Right hindlimb (tissue), 1 donor: ENCODE measurements at places on chromosomes 6 and 20.

GRCh38 chr6:16956361-16956760 is 145.5 kb upstream of the STMND1 start:
- no peak for DNase-seq

GRCh38 chr6:116169880-116170279 is 43.9 kb upstream of the COL10A1 start:
- DNase-seq, result no peak

DNA sequence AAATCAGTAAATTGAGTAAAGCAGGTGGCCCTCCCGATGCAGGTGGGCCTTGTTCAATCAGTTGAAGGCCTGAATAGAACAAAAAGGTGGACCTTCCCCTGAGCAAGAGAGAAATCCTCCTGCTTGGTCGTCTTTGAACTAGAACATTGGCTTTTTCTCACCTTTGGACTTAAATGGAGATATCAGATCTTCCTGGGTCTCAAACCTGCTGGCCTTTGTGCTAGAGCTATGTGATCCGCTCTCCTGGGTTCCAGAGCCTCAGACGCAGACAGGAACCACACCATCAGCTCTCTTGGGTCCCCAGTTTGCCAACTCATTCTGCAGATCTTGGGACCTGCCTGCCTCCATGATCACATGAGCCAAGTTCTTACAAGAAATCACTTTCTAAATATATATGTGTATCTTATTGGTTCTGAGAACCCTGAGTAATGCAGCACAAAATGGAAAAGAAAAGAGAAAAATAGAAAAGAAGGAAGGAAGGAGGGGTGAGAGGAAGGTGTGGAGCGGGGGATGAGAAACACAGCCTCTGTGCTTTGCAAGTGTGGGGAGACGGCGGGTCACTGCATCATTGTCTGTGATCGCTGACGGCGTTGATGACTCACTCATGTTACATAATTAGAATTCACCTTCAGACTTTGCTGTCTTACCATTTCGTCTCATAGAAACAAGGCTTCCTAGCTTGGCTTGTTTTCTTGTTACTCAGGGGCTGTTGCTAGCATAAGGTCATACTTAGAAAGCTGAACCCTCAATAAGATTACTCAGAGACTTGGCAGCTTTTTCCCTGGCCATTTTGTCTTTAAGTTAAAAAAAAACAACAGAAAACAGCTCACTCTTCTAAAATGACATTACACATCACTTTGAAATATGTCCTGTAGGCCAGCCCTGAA is 85.7 kb upstream of the NEDD9 start:
- DNase-seq, result peak; percentile 76

- DNase-seq, result no peak
Measured at GRCh38 chr20:57614490-57615444, 5.5 kb downstream of the ZBP1 start.

GRCh38 chr20:51310216-51310615 is 232.3 kb downstream of the NFATC2 start:
- no peak for DNase-seq

DNA sequence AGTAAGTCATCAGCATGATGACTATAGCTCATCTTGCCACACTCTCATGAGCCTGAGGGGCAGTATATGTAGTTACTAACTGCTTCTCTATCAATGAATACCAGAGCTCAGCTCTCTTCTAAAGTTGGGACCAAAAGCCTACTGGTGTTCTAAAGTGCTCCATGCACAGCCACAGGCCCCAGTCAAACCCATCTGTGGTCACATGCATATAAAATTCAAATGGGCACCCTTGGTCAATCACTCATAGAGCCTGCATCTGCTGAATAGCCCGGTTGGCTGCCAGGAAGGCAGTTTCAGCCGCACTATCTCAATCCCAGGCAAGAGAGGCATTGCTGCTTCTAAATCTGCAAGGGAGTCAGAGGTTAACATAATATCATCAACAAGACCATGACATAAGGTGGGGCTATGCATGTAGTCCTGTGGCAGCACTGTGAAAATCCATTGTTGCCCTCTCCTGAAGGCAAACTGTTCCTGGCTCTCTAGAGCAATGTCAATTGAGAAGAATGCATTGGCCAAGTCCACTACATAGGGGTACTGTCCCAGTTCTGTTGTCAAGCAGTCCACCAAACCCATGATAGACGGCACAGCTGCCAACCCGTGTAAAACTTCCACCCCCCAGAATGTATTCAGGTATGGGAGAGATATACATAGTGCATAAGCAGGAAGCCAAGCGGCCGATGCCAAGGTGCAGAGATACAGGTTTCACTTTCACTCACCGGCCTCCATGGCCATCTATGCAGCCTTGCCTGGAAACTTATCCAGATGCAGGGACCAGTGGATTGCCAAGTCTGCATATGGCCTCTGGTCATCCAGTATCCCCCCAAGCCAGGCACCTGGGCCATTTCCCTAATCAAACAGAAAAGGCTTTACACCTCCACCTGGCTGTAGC is 76.2 kb downstream of the ALDH8A1 start:
- DNase-seq, result no peak

DNA sequence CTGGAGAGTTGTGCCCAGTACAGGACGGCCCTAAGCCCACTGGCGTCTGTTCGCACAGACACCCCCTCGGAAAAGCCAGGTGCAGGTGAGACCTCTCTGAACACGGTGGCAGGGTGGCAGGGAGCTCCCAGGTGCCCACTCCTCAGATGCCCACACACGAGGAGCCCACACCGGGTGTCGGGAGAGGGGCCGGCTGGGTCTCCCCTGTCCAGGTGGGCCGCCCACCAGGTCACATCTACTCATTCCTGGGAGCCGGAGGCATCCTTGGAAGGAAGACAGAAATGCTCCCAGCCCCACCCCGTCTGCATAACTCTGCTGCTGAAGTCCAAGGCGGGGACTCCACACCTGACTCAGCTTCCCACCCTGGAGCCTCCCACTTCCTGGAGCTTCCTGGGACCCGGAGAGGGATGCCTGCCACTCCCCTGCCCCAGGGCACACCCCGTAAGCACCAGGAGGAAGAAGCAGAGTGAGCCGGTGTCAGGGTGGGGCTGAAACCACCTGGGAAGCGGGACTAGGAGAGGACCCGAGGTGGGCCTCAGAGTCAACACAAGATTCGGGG is 2.5 kb downstream of the SRMS start:
- no peak for DNase-seq

- DNase-seq, result peak; percentile 36
Measured at GRCh38 chr6:151103266-151103665, 136.5 kb upstream of the AKAP12 start.

DNA sequence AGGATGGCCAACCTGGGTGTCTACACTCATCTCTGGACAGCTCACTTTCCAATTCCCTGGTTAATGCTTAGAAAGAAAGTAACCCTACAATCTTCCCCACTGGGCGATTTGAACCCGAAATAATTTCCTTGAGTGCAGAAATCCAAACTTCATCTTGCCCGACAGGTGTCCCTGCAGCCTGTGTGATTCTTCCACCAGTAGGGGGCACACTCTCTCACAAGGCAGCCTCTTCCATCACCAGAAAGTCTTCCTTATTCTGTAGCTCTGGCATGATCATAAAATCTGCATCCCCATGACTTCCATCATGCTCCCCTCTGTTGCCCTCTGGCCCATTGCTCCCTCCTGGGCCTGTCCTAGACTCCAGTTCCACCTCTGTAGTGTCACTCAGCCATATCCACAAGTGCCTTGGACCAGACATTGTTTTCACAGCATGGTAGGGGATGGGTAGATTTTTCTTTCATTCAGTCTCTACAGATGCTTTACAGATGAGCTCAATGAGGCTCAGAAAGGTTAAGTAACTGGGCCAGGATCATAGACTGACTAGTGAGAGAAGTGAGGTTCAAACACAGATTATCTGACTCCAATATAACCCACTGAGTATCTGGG is 170.4 kb upstream of the SPTLC3 start:
- no peak for DNase-seq

DNA sequence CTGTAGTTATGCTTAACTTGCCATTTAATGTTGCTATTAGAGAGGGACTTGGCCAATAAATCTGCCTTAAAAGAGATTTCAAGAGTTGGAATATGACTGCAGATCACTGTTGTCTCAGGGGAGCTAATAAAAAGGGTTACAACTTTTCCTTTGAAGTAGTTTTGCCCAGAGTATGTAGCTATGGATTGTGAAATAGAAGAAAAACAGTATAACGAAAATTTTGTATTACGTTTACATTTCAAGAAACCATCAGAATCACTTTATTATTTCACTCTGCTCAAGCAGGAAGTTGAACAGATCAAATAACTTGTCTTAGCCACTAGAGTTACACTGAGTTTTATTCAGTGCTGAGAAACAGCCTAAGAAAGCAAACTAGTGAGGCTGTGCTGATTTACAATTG is 3.0 kb upstream of the ZSCAN26 start:
- no peak for DNase-seq

- DNase-seq, result no peak
Measured at GRCh38 chr6:10411131-10411970, 3.5 kb downstream of the TFAP2A start.

- DNase-seq, result no peak
Measured at GRCh38 chr6:111813237-111813636, 60.0 kb downstream of the FYN start.

DNA sequence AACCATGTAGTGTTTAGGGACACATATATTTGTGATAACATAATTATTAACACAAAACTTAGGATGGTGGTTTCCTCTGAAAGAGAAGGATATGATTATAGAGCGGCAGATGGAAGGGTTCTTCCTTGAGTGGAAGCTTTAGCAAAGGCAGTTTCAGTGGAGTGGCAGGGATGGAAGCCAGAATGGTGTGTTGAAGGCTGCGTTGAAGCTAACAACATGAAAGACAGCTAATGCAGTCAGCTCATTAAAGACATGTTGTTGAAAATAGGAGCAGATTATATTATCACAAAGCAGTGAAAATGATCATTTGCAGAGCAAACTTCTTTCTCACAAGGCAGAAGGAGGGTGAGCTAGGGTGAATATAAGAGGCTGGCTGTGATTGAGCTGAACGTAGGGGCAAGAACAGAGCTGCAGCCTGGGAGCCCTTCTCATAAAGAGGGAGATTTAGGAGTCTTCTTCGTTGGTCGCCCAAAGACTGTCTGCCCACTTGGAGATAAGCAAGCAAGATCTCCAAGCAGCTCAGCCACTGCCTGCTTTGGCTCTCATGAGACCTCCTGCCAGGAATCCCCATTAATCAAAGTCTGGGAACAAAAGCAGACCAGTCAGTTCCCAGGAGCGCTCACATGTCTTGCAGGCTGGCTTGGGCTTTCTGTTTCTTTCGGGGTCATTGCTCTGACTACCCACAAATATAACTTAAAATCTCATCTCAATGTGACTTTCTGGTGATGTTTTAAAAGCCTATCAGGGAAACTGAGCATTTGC is 2.6 kb upstream of the ANKRD6 start:
- no peak for DNase-seq

GRCh38 chr6:41527721-41528408 is 18.3 kb upstream of the FOXP4 start:
- DNase-seq, result peak; percentile 45

DNA sequence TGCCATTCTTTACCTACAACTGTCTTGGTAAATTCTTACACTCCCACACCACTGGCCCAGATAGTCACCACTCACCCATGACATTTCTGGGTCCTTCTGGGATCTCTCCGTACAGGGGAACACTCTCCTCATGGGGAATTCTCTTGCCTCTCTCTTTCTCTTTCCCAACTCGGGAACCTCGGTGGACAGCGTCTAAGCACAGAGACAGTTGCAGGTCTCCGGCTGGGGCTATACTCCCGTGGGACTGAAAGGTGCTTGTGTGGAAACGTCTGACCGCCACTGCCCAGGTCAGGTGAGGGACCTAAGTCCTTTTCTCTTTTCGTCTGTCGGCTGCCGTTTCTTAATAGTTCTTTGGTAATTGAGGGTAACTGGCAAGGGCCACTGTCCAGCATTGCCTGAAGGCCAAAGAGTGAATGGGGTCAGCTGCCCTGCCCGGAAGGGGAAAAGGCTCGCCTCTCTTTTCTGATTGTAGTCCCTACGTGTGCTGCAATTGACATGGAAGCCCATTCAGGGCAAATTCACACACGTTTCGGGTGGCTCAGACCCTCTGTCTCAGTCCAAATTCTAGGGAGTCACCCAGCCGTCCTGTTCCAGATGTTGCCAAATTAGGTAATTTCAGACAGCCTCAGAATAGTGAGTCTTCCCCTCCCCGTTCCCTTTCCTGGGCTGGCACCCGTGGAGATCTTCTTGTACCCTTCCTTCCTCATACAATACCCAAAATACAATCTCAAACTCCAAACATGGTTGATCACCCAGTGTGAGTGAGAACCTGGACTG is 31.2 kb upstream of the RIPK1 start:
- no peak for DNase-seq

DNA sequence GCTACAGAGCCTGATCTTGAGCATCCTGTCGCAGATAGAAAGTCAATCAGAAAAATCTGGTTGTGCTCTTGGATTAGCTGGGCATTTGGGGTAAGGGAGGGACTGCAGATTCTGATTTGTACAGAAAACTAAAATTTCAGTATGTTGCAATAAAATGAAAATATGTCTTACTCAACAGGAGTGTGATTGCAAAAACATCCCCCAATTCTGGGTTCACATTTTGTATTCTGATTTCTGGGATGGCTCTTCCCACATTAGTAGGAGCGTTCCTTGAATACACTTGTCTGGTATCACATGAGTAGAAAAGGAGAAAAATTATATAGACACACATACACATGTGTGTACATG is 40.5 kb downstream of the PANK2 start:
- DNase-seq, result no peak

GRCh38 chr6:18350271-18350670 is 36.9 kb upstream of the RNF144B start:
- DNase-seq, result no peak

- peak; percentile 90 for DNase-seq
Measured at GRCh38 chr6:149454346-149454848, 30.4 kb downstream of the ZC3H12D start.

DNA sequence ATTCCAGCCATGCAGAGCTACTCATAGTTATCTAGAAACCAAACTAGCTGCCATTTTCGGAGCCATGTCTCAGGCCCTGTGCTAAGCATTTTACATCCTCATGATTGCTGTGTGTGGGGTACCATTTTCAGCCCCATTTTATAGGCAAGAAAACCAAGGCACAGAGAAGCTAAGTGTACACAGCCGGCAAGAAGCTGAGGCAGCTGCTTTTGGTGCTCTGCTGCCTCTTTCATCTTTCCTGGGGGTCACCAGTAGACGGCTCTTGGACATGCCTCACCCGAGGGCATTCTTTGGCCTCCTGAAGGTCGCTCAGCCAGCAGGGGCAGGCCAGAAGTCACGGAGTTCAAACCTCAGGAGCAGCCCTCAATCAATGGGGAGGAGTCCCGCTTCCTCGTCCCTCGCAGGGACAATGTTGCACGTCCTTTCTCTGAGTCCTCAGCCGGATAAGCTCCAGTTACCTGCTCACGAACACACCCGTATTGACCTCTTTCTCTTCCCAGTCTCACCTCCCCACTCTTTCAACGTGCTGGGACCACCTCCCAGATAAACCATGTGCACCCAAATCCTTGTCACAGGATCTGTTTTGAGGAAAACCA is 82.6 kb upstream of the BLCAP start:
- DNase-seq, result no peak

- no peak for DNase-seq
Measured at GRCh38 chr6:160998217-160998616, 6.6 kb downstream of the MAP3K4 start.

- DNase-seq, result no peak
Measured at GRCh38 chr20:8352486-8352885, 220.4 kb downstream of the PLCB1 start.
